RKO (cell line): ENCODE measurements at places on chromosomes 6 and 20.

- DNase-seq, result no peak
Measured at GRCh38 chr6:20948556-20948955, 414.3 kb downstream of the CDKAL1 start.

GRCh38 chr20:55038684-55039083, 563.3 kb downstream of the DOK5 start:
- no peak for DNase-seq

- no peak for DNase-seq
Measured at GRCh38 chr6:113381959-113382358, 475.2 kb upstream of the MARCKS start.

- DNase-seq, result no peak
Measured at GRCh38 chr6:106766201-106766600, 136.8 kb downstream of the QRSL1 start.

GRCh38 chr20:21840991-21841390, 135.5 kb downstream of the PAX1 start:
- DNase-seq, result peak; percentile 30

GRCh38 chr6:168083514-168083885, 4.5 kb upstream of the FRMD1 start:
- DNase-seq, result no peak

GRCh38 chr6:108168501-108169463, 3.0 kb downstream of the NR2E1 start:
- no peak for DNase-seq

DNA sequence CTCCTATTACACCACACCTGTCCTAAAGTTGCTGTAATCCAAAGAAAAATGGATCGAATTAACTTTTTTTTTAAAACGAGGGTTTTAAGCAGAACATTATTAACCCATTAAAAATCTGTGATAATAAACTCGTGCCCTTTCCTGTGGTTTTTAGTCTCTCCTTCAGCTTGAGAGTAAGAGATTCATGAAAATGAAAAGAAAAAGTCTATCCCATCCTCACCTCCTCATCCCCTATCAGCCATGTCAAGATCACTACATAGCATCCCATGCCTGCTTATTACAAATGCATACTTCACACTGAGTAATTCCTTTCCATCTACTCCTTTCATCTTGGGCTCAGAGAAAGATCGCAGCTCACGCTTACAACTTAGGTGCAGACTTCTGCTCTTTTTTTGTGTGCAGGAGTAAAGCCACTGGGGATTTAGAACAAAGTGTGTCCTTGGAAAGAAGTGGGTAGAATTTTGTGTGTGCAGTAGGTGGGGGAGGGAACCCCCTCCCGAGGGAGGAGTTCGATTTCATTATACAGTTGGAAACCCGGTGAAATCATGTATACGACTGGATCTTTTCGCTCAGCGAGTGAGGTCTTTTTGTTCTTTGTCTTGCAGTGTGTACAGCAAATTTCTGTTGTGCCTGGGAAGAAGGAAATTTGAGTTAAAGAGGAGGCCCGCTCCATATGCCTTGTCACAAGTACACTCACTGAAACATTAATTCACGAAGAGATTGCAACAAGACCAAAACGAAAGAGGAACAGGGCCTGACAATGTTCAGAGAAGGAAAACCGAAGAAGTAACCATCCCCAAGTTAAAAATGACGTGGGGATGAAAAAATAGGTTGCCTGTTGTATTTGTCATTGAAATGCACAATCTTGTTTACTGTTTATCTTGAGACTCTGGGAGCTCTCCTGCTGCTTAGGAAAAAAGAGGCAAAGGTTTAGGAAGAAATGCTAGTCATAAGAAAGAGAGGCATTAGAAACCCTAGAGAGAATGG, 146.5 kb upstream of the ZNF217 start:
- DNase-seq, result no peak

DNA sequence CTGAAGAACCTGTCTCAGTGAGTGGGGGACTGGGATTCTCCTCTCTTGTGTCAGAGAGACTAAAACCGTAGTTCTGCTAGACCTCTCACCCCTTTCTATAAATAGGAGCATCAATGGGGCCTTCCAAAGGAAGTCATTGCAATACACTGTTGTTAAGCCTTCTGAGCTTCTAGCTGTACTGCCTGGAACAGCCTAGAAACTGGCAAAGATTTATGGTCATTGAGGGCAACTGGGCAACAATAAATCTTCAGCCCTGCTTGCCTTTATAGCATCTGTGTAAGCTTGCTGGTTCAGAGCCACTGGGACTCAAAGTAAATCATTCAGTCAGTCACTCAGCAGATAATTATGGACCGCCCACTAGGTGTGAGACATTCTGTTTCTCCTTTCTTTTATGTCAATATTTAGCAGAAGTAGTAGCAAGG, 53.2 kb downstream of the PPP1R14C start:
- DNase-seq, result no peak

DNA sequence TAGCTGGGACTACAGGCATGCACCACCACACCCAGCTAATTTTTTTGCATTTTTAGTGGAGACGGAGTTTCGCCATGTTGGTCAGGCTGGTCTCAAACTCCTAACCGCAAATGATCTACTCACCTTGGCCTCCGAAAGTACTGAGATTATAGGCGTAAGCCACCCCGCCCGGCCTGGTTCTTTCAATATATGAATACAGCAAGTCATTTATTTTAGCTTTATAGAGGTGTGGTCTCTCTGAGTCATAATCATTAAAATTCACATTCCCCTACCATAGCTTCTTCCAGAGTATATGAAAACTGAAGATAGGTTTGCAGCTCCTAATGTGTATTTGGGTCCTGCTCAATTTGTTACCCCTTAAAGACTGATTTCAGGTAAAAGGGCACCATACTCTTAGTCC, 88.5 kb upstream of the FAM8A1 start:
- DNase-seq, result no peak

- DNase-seq, result no peak
Measured at GRCh38 chr6:159649441-159649840, 43.6 kb downstream of the SOD2 start.

- DNase-seq, result no peak
Measured at GRCh38 chr20:38343311-38344106, 2.8 kb upstream of the LBP start.

DNA sequence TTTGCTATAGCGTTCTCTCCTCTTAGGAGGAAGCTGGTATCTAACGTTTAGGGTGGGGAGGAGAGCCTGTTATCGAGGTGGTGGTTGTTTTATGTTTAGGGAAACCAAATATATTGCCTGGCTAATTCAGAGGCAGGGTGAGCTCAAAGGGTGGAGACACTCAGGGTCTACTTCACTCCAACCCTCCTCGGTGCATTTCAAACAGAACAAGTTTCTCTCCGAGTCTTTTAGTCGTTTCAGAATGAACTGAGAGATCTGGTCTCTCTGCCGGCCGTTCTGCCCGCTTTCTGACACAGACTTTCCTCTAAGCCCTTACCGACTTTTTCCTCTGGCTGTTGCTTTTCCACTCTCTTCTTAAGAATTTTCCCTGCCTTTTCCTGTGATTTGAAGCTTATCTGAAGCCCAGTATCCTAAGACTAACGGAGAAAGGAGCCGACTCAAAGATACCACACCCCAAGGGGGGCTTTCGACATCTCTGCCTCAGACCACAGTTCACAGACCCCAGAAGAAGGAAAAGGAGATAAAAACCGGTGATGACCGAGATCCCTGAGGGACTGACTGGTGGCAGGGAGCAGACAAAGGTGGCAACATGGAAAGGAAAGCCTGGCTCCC, 865 bp downstream of the STK38 start:
- DNase-seq, result peak; percentile 55

GRCh38 chr6:115467726-115468125, 593.0 kb downstream of the FRK start:
- DNase-seq, result no peak

DNA sequence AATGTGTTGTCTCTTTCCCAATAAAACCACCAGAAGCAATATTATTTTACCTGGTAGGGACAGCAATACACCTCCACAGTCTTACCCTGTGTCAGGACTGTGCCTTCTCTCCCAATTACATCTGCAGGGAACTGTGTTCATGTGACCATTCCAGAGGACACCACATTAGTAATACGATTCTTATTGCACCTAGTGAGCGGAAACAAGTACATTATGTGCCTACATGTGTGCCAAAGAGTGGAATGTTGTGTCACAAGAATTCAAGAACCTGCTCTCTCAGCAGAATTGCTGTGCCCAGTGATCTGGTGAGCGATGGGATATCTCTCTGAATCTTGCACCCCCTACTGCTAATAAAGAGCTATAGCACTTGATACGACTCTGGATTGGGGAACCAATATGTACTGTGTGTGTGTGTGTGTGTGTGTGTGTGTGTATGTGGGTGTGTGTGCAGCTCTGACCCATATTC, 57.4 kb upstream of the FOXC1 start:
- DNase-seq, result peak; percentile 4

DNA sequence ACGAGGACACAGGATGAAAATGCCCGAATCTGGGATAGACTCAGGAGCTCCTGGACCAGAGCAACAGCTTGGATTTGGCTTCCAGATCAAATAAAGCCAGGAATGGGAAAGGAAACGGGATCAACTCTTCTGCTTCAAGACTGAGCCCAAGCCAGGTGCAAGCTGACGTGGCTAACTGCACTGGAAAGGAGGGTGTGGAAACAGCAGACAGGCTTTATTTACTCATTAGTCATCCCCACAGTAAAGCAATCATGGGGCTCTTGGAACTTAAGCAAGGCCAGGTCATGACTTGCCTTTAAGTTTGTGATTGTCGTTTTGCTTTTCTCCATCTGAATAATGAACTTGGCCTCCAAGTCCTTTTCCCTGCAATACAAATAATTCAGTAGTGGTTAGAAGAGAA, 45.2 kb downstream of the KIF16B start:
- DNase-seq, result peak; percentile 51

GRCh38 chr6:105452924-105453756, 50.3 kb upstream of the PREP start:
- no peak for DNase-seq

- no peak for DNase-seq
Measured at GRCh38 chr6:5094327-5094726, 9.2 kb downstream of the PPP1R3G start.

DNA sequence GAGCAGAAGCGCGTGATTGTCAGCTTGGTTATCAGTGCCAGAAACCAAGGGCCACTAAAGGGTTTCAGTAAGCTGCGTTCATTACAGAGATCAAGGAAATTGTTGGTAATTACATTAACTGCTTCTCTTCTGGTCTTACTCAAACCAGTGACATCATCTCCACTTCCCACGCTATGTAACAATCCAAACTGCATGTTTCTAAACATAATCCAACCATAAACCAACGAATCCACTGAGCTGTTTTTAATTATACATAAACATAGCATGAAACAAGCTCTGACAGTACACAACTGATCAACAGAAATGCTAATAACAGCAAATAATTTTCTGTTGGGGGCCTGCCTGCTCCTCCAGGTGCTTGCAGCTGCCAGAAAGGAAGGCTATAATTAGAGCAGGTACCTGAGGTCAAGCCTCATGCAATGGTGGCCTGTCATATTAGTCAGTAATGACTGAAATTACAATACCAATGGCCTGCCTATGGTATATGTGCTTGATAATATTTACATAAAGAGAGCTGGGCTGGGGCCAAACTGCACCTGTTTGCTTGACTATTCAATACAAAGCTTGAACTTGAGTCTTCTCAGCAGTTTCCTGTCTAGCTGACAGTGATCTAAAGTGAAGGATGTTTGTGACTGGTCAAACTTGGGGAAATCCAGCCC, 40.1 kb downstream of the ILRUN start:
- no peak for DNase-seq

- DNase-seq, result no peak
Measured at GRCh38 chr6:144586986-144587385, 301.9 kb downstream of the UTRN start.

DNA sequence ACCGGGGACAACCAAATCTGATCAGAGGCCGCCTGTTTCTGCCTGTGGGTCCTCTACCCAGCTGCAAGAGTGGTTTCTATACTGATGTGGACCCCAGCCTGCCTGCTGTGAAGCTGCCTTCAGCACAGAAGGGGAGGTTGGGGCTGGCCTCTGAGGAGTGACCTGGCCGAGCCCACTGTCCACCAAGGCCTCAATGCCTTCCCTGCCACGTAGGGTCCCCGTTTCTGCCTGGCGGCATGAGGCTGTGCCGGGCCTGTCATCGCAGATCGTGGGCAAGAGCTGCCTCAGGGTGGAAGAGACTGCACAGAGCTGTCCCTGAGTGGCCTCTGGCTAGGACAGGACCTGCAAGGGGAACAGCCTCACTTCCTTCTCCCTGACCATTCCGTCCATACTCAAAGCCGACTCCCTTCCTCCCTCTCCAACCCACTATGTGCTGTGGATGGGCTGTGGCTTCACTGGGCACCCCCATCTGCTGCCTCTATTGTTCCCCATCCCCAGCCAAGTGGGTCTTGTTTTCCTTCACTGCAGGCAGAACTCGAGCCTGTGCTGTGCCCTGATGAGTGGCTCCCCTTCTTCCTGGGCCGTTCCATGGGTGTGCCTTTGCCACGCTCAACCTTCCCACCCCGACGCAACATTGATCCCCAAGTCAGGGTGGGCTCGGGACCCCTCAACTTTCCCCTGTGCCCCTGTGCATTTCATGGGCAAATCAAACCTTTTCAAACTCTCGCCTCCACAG, 60.3 kb downstream of the ERMARD start:
- no peak for DNase-seq

DNA sequence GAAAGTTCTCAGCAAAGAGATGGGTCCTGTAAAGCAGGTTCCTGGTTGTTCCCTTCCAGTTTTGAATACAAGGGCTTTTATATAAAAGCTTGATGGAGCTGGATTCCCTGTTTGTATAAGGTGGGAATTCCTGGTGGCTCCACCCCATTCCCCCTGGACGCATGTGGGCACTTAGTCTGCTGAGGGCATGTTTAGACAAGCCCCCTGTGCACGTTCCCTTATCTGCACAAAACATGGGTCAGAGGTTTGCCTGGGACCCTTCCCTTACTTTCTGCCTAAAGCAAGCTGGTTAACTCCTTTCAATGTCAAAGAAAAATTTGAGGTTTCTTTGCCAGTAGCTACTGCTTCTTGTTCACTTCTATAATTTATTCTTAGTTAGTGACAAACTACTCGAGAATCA, 181.1 kb downstream of the BCKDHB start:
- no peak for DNase-seq

GRCh38 chr6:46052479-46052878, 36.8 kb upstream of the CLIC5 start:
- no peak for DNase-seq

- DNase-seq, result no peak
Measured at GRCh38 chr6:43493833-43494232, 16.3 kb downstream of the LRRC73 start.
